Breast epithelium (tissue), 4 donors: ENCODE measurements at places on chromosomes 13 and 19. TPM values are rescaled to one million over a fixed set of nuclear protein-coding genes. Genes with fewer than 3 reads are reported as not detected.

DNA sequence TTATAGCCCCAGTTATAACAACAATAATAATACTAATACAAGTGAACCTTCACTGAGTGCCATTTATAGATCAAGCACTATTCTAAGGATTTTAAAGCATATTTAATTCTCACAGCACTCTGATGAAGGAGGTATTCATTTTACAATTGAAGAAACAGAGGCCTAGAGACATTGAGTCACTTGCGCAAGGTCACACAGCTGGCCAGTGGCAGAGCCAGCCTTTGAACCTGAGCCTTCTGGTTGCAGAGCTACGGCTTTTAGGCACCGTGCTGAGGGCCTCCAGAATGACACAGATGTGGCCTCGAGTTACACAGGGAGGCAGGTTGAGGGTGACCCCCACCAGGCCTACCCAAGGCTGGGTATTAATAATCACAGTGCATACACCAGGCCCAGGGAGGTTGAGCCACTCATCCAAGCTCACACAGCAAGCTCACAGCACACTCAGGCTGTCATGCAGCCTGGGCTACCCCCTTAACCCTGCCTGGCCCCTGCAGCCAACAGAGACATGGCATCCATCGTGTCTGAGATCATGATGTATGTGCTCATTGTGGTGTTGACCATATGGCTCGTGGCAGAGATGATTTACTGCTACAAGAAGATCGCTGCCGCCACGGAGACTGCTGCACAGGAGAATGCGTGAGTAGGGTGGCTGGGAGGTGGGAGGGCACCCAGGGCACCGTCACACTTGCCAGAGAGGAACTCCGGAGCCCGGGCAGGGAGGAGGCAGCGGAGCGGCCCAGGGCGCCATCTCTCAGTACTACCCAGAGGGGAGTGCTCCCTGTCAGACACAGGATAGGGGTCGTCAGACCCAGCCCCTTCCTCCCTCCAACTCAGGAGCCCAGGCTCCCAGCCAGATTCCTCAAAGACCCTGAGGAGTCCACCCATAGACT, 2.7 kb upstream of the HPN start:
- no peaks in the 10 kb centered on the region for H3K27me3 ChIP-seq

DNA sequence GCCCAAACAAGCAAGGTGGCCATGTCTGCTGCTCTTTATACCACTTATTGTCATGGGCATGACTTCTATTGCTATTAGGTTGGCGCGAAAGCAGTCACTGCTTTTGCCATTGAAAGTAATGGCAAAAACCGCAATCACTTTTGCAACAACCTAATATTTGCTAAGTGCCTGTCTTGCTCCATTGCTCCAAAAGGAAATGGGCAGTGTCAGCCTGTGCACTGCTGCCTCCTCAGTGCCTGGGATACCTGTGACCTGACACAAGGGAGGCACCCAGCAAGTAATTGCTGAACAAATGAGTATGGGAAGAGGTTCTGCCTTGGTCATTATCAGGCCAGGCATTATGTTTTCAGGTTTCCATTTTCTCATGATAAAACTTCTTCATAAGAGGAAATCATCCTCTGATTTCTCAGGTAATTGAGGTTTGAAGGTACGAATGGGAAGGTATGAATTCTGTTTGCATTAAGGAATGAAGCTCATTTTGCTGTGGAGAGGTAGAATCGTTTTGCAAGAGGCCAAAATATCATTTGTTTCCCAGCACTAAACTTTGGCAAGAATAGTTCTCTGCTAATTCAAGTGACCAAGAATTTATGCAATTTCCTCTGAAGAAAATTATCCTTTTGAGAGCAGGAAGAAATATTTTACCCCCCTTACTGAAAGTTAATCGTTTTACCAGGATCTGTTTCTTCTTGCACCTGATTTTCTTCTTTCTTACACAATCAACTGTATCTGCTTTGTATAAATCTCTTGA, 128.4 kb upstream of the SPRY2 start:
- no peaks in the 10 kb centered on the region for H3K36me3 ChIP-seq
- DNase-seq = no peak
- peak overlapping the region; percentile 83 for H3K27ac ChIP-seq

- H3K4me1 ChIP-seq = no peaks in the 10 kb centered on the region
- peaks cover 7% of the 10 kb centered on the region for H3K36me3 ChIP-seq
- no peak for DNase-seq
- no peak overlapping the region for H3K4me3 ChIP-seq
- no peaks in the 10 kb centered on the region for H3K27me3 ChIP-seq
Observed at GRCh38 chr19:10149427-10149826, 29.7 kb upstream of the EIF3G start.

Gene AP1M2
- not detected for total RNA-seq

DNA sequence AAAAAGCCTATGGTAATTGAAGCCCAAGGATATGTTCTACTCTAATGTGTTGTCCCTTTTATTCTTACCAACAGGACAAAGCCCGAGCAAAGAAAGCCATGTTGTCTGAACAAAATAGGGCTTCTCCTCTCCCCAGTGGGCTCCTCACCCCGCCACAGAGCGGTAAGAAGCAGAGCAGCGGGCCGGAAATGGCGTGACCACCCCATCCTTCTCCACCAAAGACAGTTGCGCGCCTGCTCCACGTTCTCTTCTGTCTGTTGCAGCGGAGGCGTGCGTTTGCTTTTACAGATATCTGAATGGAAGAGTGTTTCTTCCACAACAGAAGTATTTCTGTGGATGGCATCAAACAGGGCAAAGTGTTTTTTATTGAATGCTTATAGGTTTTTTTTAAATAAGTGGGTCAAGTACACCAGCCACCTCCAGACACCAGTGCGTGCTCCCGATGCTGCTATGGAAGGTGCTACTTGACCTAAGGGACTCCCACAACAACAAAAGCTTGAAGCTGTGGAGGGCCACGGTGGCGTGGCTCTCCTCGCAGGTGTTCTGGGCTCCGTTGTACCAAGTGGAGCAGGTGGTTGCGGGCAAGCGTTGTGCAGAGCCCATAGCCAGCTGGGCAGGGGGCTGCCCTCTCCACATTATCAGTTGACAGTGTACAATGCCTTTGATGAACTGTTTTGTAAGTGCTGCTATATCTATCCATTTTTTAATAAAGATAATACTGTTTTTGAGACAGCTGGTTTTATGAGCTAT, 12.0 kb downstream of the CCNE1 start:
- no peaks in the 10 kb centered on the region for H3K27me3 ChIP-seq
- no peaks in the 10 kb centered on the region for H3K36me3 ChIP-seq
- peak; percentile 25 for DNase-seq
- H3K4me1 ChIP-seq = no peaks in the 10 kb centered on the region
- H3K4me3 ChIP-seq = no peak overlapping the region

DNA sequence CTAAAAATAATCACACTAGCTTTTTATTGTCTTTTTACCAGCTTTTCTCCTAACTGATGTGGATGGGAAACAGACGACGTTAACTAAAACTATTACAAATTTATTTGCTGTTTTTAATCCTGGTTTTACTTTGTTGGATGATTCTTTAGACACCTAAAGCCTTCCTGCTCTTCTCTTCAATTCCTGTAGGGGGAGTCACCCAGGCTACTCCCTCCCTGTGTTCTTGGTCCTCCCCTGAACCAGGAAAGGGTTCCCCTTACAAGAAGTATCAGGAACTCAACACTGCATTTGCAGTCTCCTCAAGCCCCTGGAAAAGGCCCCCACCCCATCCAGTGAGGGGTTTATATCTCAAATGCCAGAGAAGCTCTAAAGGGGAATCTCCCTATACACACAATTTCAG, 206.1 kb downstream of the SUCLA2 start:
- H3K27me3 ChIP-seq = no peaks in the 10 kb centered on the region
- H3K27ac ChIP-seq = no peak overlapping the region
- DNase-seq = no peak
- H3K4me1 ChIP-seq = no peaks in the 10 kb centered on the region
- H3K36me3 ChIP-seq = no peaks in the 10 kb centered on the region

- no peak overlapping the region for H3K4me3 ChIP-seq
- no peak overlapping the region for H3K27ac ChIP-seq
- no peaks in the 10 kb centered on the region for H3K27me3 ChIP-seq
- H3K4me1 ChIP-seq = no peaks in the 10 kb centered on the region
Observed at GRCh38 chr19:18666317-18666716, 17.2 kb upstream of the CRTC1 start.
